ENCODE measurements at places on chromosomes 16 and 17.

GRCh38 chr16:11094075-11094856 is 149.9 kb downstream of the CLEC16A start:
- no peak for DNase-seq

- no peak for DNase-seq
Observed at GRCh38 chr16:12159028-12159427, 182.5 kb downstream of the SNX29 start.

DNA sequence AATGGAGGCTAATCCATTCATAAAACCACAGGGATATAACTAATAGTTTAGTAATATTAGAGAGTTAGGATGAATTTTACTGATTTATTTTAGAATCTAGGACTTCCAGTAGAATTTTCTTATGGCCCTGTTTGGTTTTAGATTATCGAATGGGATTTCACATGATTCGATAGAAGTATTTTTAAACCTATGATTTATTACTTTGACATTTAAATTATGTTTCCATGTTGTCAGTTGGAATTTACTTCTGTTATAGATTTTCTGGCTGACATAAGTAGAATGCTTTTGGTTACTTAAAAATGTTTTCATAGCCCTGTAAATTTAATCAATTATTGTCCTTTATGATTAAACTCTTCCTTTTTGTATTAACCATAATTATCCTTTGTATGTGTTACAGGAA is 158.8 kb downstream of the CHD9 start:
- DNase-seq = no peak

DNA sequence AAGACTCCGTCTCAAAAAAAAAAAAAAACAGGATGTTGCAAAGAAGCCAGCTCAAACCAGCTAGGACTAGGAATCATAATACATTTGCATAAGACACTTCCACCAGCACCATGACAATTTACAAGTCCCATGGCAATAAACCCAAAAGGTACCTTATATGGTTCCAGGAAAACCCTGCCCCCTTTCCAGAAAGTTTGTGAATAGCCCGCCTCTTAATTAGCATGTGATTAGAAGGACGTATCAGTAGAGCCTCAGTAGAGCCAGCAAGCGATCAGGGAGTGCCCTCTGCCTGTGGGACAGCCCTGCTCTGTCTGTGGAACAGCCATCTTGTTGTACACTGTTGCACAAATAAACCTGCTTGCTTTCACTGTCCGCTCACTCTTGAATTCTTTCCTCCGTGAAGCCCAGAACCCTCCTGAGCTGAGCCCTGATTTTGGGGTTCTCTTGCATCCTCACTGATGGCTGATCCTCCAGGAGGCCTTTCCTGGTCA is 14.0 kb downstream of the NUPR1 start:
- DNase-seq = no peak

- DNase-seq = no peak
Observed at GRCh38 chr17:14448818-14449217, 147.9 kb downstream of the HS3ST3B1 start.

DNA sequence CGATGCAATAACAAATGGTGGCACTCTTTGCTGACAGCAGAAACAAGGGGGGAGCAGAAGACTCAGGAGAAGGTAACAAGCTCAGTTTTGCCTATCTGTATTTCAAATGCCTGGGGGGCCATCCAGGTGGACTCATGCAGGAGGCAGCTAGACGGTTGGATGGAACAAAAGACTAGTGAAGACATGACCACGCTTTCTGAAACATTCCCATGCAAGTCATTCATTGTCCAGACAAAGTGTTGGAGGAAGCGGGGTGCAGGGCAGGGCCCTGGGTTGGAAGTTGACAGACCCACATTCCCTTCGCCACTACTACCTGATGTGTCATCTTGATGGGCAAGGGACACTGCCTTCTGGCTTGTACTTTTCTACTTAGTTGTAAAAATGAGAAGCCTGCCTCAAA is 29.8 kb upstream of the CRYBA1 start:
- DNase-seq = no peak

DNA sequence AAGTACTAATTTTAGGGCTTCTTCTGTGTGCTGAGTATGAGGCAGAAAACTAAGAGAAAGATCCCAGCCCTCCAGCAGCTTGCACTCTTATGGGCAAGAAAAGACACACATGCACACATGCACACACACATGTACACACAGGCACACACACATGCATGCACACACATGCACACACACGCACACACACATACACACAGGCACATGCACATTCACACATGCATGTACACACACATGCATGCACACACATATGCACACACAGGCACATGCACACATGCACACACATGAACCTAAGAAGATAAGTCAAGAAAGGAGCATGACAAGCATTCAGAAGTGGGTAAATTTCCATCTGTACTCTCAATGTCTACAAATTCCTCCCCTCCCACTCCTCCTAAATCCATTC is 130.2 kb downstream of the IRX3 start:
- no peak for DNase-seq

DNA sequence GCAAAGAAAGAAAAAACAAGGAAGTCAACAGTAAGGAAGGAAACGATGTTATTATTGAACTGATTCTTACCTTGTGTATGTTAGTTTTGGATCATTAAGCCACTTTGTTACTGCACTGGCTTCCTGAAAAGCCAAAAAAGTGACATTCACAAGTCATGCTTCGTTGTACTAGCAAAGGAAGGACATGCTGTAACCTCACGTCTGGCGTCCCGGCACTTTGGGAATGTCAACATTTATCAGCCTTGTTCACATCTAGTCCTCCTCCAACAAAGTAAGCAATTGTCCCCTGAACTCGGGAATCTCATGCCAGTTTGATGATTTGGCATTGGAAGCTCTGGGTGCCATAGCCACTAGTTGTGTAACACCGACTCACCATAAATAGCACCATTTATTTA is 731 bp upstream of the MKS1 start:
- DNase-seq = no peak

- DNase-seq = no peak
Observed at GRCh38 chr17:40539711-40540411, 25.4 kb downstream of the CCR7 start.

- no peak for DNase-seq
Observed at GRCh38 chr17:43766413-43767052, 7.9 kb upstream of the SOST start.

DNA sequence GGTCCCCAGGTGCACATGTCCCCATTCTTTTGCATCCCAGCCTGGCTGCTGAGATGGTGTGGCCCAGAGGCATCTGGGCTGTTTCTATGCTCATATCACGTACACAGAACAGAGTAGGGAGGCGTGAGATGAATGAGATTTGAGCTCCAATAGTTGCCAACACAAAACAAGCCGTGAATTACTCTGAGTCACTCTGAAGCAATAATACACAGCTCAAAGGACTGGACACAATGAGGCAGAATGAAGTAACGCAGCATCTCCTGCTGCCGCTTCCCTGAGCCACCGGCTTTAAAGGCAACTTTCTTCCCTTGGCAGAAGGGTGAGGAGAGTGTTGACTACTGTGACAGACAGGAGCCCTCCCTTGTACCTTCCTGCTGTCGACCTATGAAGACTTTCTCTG is 33.9 kb upstream of the CLEC18B start:
- DNase-seq = no peak

DNA sequence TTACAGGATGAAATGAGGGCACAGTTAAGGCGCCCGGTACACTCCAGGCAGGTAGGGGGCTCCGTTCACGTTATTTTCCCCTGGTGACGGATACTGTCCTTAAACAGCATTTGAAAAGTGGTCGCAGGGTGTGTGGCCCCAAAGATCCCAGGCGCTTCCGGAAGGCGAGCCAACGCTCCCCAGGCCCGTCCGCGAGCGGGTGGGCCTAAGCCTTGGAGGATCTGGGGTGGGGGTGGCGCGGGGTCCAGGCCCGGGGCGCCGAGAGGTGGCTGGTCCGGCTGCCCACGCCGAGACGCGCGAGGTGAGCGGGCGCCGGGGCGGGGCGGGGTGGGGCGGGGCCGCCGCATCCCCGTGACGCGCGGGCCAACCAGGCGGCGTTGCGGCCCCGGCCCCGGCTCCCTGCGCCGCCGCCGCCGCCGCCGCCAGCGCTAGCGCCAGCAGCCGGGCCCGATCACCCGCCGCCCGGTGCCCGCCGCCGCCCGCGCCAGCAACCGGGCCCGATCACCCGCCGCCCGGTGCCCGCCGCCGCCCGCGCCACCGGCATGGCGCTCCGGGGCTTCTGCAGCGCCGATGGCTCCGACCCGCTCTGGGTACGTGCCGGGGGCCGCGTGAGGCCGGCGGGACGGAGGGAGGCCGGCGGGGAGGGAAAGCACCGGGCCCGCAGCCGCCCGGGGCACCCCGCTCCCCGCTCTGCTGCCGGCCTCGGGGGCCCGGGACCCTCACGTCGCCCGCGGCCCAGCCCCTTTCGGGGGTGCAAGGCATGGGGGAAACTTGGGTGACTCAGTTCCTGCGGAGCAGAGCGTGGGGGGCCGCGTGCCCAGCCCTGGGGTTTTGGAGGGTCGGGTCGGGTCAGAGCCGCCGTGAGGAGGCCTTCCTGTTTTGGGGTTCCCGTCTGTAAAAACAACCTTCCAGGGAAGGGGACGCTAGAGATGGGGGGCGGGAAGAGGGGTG is at the start of gene ABCC1:
TSS of gene ABCC1 (plus strand) at position 407 of the 951 bp plus-strand sequence. CDS start at position 543, 136 bp downstream.
- peak; percentile 18 for DNase-seq

DNA sequence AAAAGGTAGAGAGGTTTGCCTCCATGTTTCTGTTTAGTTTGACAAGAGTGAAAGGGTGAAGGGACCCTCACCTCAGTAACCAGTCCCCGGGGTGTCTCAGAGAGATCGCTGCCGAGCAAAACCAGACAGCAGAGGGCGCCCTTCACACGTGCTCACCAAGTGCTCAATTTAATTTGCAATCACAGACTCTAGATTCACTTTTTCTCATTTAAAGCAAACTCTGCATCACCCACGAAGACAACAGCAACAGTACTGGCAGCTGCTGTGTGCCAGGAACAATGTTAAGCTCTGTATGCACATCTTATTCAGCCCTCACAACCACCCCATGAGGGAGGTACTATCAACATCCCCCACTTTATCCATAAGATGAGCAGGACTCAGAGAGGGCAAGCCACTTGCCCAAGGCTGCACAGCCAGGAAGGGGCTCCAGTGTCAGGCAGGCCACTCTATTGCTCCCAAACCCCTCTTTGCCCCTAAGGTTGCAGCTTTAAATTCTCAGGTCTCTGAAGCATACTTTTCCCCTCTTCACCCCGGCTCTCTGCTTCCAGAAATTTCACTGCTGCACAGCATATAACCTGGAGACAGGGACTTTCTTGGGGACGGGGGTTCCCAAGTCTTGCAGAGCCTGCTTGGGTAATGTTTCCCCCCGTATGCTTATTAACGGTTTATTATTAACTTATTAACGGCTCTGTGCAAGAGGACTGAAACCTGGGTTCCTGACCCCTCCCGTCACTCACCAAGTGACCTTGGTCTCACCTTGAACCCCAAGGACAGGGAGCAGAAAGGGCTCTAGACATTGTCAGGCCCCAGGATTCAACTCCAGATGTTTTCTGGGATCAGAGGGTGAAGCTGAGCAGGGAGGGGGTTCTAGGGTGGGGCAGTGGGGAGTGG is 70.9 kb downstream of the CNGB1 start:
- no peak for DNase-seq

- no peak for DNase-seq
Observed at GRCh38 chr16:61987474-61988012, 48.7 kb downstream of the CDH8 start.

DNA sequence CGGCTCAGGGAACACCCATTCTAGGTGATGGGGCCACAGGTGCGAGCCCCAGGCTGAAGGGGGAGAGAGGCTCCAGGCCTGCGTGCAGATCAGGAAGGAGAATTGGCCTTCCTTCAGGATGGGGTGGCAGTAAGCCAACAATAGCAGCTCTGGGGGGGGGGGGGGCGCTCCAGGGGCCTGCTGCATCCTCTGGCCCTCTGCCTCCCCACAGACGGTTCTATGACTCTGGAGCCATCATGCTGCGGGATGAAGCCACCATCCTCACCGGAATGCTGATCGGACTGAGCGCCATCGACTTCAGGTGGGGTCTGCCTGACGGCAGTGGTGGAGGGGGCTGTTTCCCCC is 6.1 kb downstream of the RUNDC3A start:
- no peak for DNase-seq

- no peak for DNase-seq
Observed at GRCh38 chr16:61969077-61969382, 67.2 kb downstream of the CDH8 start.

DNA sequence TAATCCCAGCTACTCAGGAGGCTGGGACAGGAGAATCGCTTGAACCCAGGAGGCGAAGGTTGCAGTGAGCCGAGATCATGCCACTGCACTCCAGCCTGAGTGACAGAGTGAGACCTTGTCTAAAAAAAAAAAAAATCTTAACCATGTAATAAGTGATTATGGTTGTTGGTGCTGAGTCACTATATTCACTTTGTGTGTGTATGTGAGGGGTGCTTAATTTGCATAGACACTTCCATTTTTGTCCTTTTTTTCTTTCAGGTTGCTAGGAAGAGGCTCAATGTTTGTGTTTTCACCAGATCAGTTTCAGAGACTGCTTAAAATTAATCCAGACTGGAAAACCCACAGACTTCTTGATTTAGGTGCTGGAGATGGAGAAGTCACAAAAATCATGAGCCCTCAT is 18.2 kb downstream of the METTL9 start:
- no peak for DNase-seq

GRCh38 chr16:89147085-89147817 is 24.3 kb upstream of the CDH15 start:
- no peak for DNase-seq

- no peak for DNase-seq
Observed at GRCh38 chr17:80393241-80393890, 21.6 kb upstream of the ENDOV start.

DNA sequence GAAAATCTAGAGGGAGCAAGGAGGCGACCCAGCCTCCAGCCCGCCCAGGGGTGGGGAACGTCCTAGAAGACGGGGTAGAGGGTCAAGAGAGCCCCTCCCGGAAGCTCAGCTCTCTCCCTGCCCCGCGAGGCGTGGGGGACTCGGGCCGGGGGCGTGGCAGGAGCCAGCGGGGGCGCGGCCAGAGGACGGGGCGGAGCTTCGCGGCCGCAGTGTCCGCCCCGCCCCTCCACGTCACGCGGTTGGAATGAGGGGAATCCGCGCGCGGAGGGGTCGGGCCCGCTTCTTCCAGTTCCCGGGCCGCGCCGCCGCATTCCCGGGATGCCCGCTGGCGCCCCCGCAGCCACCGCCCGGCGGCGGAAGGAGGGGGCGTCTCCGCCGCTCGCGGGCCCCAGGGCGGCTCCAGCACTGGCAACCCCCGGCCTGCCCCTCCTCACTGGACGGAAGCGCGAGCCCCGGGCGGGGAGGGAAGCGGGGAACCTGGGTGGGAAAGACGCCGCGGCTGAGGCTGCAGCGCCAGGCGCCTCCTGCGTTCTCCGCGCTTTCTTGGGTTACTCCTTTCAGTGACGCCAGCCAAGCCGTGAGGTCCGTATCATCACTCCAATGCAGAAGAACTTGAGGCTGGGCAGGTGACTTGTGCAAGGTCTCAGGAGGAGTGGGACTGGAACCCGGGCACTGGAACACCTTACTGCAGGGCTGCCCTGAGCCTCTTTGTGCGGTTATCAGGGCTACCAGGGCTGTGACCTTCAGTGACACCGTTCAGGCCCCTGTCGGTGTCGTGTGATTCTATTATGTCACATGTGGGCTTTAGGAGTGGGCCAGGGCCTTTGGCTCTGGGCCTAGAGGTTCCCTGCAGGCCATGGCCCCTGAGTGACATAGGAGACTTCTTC is 4.3 kb downstream of the MYO1C start:
- peak; percentile 68 for DNase-seq

- DNase-seq = no peak
Observed at GRCh38 chr16:81879625-81880024, 100.5 kb downstream of the PLCG2 start.

Data from SW 1271 (cell line).